Activated CD8-positive, alpha-beta memory T cell treated with anti-CD3 and anti-CD28 coated beads, Interleukin-2, amount 10 ng/mL, durations not matched to agents 7 days and 5 days (primary cell): ENCODE measurements at places on chromosomes 5 and 9. TPM values are rescaled to one million over a fixed set of nuclear protein-coding genes. Genes with fewer than 3 reads are reported as not detected.

DNA sequence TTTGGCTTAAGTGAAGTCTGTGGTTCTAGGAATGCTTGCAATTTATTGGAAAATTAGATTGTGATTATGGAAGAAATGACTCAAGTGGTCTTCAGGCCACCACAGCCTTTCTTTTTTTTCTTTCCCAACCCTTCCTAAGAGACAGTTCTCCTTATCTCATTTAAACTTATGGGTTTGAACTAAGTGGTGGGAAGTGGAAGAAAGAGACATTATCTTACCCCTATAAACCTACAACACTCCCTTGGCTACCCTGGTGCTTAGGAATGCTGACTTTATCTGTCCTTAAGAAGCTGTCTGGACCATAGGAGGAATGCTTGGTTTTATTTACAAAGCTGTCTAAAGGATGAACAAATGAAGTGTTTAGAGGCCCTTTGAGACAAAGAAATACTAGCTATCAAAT is 5.1 kb upstream of the ERAP1 start:
- H3K36me3 ChIP-seq, result no peaks in the 10 kb centered on the region
- H3K4me3 ChIP-seq, result no peak overlapping the region
- H3K27ac ChIP-seq, result no peak overlapping the region
- H3K4me1 ChIP-seq, result peaks cover 42% of the 10 kb centered on the region
- DNase-seq, result no peak

DNA sequence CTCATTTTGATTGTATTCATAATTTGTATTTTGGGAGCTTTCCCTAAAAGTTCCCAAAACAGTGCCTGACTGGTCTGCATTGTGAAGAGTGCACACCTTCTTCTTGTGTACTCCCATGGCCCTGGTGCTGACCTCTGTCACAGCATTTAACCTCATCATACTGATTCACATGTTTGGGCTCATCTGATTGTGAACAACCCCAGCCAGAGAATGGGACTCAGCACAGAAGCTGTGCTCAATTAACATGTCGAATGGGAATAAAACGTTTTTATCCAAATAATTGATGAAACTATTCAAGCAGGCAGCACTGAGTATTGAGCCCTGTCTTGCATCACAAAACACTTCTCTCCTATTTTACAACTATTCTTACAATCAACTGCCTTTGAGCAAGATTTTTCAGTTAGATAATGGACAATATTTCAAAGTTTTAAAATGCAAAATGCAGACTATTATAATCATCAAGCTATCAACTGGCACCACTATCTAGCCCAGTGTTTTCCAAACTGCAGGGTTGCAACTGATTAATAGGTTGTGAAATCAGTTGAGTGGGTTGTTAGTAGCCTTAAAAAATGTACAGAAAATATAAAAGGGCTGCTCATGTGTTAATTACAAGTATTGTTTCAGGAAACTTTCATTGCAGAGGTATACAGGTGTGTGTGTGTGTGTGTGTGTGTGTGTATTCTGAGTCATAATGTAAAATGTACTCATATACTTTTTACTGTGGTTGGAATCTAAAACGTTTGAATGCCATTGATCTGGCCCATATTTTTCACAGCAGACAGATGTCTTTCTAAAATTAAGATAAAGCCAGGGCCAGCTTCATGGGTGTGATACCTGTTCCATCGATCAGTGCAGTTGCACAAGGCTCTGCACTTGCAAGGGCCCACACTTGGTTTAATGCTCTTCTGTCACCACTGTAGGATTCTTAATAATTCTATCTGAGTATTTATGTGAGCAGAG is 190.5 kb downstream of the PIK3R1 start:
- peak overlapping the region; percentile 26 for H3K4me3 ChIP-seq
- H3K4me1 ChIP-seq, result peaks cover 33% of the 10 kb centered on the region
- peaks cover 7% of the 10 kb centered on the region for H3K36me3 ChIP-seq
- H3K27me3 ChIP-seq, result no peaks in the 10 kb centered on the region

DNA sequence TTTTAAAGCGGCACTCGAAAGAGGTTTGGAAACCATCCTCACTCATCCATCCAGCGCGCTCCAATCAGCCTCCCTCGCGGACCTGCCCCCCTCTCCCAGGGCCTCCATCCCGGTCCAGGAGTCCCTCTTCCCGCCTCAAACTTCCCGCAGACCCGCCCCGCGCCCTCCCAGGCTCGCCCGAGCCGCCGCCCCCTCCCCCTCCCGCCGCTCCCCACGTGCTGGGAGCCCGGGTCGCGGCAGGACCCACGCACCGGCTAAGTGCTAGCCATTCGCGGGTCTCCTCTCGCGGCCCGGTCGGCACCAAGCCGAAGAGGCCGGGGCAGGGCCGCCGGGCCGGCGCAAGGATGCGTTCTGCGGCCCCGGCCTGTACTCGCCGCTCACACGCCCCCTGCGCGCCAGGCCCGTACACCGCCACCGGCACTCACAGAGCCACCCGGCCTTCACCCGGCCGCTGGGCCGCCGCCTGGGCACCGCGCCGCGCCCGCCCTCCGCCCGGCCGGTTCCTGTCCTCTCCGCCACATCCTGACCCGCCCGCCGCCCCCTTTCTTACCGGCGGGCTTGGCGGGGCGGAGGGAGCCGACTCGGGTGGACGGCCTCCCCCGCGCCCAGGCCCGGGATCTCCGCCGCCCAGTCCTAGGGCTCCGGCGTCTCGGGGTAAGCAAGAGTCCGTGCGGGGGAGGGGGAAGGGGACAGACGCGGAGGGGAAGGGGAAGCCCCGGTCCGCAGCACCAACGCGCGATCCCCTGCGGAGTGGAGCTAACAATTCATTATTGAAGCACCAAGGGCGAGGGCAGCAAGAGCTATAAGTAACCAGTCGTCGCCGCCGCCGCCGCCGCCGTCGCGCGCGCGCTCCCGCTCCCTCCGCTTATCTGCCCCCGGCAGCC is 576 bp downstream of the CHD1 start:
- H3K36me3 ChIP-seq, result peaks cover 27% of the 10 kb centered on the region
- H3K27me3 ChIP-seq, result no peaks in the 10 kb centered on the region
- DNase-seq, result peak; percentile 61
- peak overlapping the region; percentile 98 for H3K4me3 ChIP-seq

GRCh38 chr5:90917928-90918668 is 359.5 kb downstream of the ADGRV1 start:
- DNase-seq, result no peak
- H3K27me3 ChIP-seq, result peaks cover 9% of the 10 kb centered on the region
- no peak overlapping the region for H3K27ac ChIP-seq
- H3K36me3 ChIP-seq, result no peaks in the 10 kb centered on the region
- no peak overlapping the region for H3K4me3 ChIP-seq

DNA sequence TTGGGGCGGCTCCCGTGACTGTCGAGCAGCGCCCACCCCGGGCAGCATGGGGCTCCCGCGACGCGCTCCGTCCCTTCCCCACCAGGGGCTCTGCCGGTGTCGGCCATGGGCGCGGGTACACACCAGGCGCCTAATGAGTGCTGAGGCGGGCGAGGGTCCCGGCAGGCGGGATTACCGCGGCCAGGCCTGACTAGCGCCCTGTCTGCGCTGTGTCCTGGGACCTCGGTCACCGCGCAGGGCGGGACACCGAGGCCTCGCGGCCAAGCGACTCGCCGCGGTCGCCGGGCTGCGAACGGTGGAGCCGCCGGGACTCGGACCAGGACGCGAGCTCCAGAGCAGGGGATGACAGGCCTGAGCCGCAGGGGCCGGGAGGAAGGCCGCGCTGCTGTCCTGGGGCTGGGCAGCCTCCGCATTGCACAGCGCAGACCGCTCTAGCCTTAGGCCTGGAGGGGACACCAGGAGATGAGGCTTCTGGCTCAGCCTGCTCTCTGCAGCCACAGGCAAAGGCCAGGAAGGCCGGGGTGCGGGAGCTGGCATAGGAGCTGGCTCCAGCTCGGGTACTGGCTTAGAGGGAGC is 14.1 kb downstream of the LCN10 start:
- H3K27ac ChIP-seq, result no peak overlapping the region
- peak overlapping the region; percentile 36 for H3K4me3 ChIP-seq
- peaks cover 4% of the 10 kb centered on the region for H3K27me3 ChIP-seq
- DNase-seq, result no peak
- peaks cover 32% of the 10 kb centered on the region for H3K36me3 ChIP-seq

DNA sequence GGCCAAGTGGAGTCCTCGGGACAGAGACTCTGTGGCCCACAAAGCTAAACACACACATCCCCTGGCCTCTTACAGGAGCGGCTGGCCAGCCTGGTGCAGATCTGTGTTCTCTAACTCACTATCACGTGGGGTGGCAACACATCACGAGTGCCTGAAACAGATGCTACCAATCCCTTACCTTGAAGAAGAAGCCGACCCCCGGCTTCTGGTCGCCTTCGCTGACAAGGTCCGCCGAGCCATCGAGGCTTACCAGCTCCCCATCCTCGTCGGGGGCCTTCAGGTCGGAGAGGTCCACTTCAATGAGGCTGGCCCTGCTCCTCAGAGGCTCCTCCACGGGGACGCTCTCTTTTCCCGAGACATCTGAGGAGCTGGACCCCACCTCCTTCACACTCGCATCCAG is 86.7 kb downstream of the CAMSAP1 start:
- no peaks in the 10 kb centered on the region for H3K27me3 ChIP-seq
- peaks cover 5% of the 10 kb centered on the region for H3K4me1 ChIP-seq
- H3K27ac ChIP-seq, result no peak overlapping the region

- peaks cover 11% of the 10 kb centered on the region for H3K4me1 ChIP-seq
- H3K27ac ChIP-seq, result no peak overlapping the region
- no peaks in the 10 kb centered on the region for H3K27me3 ChIP-seq
- DNase-seq, result no peak
- H3K4me3 ChIP-seq, result no peak overlapping the region
Measured at GRCh38 chr5:150394131-150394530, 18.6 kb downstream of the CD74 start.

GRCh38 chr5:178212241-178213002 is 8.1 kb downstream of the HNRNPAB start:
- peaks cover 74% of the 10 kb centered on the region for H3K36me3 ChIP-seq
- peaks cover 28% of the 10 kb centered on the region for H3K4me1 ChIP-seq
- DNase-seq, result no peak

- no peaks in the 10 kb centered on the region for H3K36me3 ChIP-seq
- no peak overlapping the region for H3K27ac ChIP-seq
- H3K4me1 ChIP-seq, result peaks cover 13% of the 10 kb centered on the region
- no peak for DNase-seq
- H3K27me3 ChIP-seq, result peaks cover 3% of the 10 kb centered on the region
Measured at GRCh38 chr9:121388140-121388905, 18.3 kb upstream of the STOM start.

GRCh38 chr9:113887436-113887835 is 11.3 kb downstream of the ZNF618 start:
- no peak overlapping the region for H3K27ac ChIP-seq
- peaks cover 14% of the 10 kb centered on the region for H3K4me1 ChIP-seq
- H3K27me3 ChIP-seq, result peaks cover 7% of the 10 kb centered on the region
- peaks cover 1% of the 10 kb centered on the region for H3K36me3 ChIP-seq
- H3K4me3 ChIP-seq, result no peak overlapping the region
- peak; percentile 22 for DNase-seq

- no peak for DNase-seq
- no peaks in the 10 kb centered on the region for H3K36me3 ChIP-seq
- H3K27ac ChIP-seq, result no peak overlapping the region
- H3K4me3 ChIP-seq, result no peak overlapping the region
Measured at GRCh38 chr5:147410496-147411358, 99.1 kb downstream of the DPYSL3 start.

DNA sequence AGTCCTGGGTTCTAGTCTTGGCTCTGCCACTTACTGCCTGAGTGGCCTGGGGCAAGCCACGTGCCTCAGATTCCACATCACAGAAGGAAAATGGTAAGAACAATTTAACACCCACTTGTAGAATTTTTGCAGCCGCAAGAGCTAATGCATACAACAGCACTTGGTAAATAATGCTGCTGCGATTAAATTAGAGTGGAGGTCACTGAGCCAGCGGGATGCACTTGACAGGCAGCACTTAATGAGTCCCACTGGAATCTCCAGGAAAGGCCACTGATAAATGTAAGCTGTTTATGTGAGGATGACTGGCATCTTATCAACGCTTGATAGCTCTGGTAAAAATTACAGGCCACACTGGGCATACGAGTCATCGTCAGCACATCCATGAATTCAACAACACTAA is 59.4 kb upstream of the UBTD2 start:
- no peak overlapping the region for H3K4me3 ChIP-seq
- DNase-seq, result no peak
- H3K36me3 ChIP-seq, result no peaks in the 10 kb centered on the region
- H3K4me1 ChIP-seq, result no peaks in the 10 kb centered on the region
- no peak overlapping the region for H3K27ac ChIP-seq

DNA sequence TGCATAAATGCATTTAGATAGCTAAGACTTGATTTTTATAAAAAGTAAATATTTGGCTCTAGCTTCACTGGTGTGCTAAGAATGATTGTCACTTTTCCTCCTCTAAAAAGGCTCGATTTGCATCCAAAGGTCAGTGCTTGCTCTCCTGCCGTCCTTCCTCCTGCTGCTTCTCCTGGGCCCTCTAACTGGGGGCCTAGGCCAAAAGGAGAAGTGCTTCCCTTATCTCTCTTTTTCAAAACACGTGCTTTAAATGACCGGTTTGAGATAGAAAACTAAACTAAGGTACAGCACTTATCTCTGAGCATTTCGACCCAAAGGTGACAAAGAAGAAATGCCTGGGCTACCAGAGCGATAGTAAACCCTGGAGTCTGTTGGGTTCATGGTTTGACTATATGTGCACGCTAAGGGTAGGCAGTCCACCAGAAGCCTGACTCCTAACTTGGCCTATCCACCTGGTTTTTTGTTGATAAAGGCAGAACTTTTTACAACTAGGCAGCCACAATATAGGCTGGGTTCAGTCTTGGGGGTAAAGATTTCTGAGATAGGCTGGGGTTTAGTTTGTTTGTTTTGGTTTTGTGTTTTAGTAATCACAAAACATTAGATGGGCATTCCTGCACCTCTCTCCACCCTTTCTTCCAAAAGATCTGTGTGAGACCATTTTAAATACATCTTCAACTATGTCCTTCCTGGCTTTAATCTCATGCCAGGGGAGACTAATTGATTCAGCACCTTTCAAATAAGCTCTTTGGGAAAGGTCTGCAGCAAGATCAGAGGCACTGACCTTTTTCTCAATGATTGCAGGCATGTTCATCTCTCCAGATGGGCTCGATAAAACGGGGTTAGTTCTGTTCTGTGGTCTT is 3.8 kb downstream of the NR2F1-AS1 start:
- peaks cover 78% of the 10 kb centered on the region for H3K27me3 ChIP-seq
- H3K36me3 ChIP-seq, result peaks cover 2% of the 10 kb centered on the region
- peaks cover 14% of the 10 kb centered on the region for H3K4me1 ChIP-seq

Gene FBN2
- not detected for total RNA-seq

Gene POU5F2
- total RNA-seq, result 2.0 TPM

Gene IRX1
- not detected for total RNA-seq

Gene CDH9
- not detected for total RNA-seq

Gene LCN15
- total RNA-seq, result not detected

Gene ZNF608
- total RNA-seq, result not detected

Gene SLC28A3
- total RNA-seq, result 0.09 TPM
